ENCODE measurements at places on chromosomes 4 and X. TPM values are rescaled to one million over a fixed set of nuclear protein-coding genes. Genes with fewer than 3 reads are reported as not detected.

Gene DGAT2L6
- not detected for total RNA-seq

Gene USP46
- total RNA-seq = 6.0 TPM

Gene H2AZ1
- 628 TPM for total RNA-seq

Gene CHRNA9
- total RNA-seq = 1.6 TPM

Gene HSFX3
- total RNA-seq = not detected

Gene TEC
- total RNA-seq = 2.3 TPM

Gene PNMA5
- total RNA-seq = not detected

Gene CBR4
- 4.2 TPM for total RNA-seq

Gene TSC22D3
- 150 TPM for total RNA-seq

Gene ETDA
- total RNA-seq = not detected

Gene ETNPPL
- total RNA-seq = not detected

Gene SPATA18
- total RNA-seq = 3.8 TPM

Gene TRIM60
- not detected for total RNA-seq

Gene ZNF630
- 0.22 TPM for total RNA-seq

Gene BBS12
- 2.9 TPM for total RNA-seq

Gene LUZP4
- total RNA-seq = not detected

Gene SGCB
- 18.2 TPM for total RNA-seq

Gene WDR44
- total RNA-seq = 17.6 TPM

Gene UNC5C
- not detected for total RNA-seq

Measured in A549 treated with GW870086 at 1 μM for 4 hours (cell line).